Fibroblast of skin of left quadriceps (primary cell): ENCODE measurements at places on chromosomes 3 and 15.

DNA sequence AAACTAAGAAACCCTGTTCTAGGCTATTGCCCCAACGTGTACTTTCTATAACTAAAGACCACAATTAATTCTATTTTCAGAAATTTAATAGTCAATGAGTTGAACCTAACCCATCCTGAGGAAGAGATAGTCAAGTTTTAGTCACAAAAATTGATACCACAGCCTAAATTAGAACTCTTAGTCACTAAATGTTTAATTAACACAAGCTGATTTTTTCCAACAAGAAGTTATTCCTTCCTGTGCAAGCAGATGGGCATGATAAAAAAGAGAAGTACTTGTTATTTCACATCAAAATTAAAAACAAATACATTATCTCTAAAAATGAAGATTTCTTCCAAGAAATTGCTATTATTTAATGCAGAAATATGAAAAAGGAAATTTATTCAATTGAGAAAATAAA, 38.4 kb upstream of the TERB2 start:
- DNase-seq: no peak

- DNase-seq: no peak
Observed at GRCh38 chr3:44359146-44359751, 20.7 kb downstream of the TCAIM start.

DNA sequence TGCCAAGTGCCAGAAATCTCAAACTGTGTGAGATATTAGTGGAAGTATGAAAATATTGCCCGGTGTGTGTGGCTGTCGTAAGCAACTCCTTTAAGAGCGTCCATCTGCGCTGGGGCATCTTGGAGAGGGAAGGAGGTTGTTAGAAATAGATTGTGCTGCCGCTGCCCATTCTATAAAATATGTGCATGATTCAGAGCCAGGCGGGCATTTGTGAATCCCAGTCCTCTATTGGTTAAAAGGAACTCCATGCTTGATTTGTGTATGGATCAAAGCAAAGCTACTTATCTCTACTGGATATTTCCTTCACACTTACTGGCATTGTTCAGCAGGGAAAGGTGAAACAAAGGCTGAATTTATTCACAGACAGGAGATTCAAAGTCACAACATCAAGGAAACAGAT, 89.6 kb upstream of the SNRK start:
- DNase-seq: no peak

DNA sequence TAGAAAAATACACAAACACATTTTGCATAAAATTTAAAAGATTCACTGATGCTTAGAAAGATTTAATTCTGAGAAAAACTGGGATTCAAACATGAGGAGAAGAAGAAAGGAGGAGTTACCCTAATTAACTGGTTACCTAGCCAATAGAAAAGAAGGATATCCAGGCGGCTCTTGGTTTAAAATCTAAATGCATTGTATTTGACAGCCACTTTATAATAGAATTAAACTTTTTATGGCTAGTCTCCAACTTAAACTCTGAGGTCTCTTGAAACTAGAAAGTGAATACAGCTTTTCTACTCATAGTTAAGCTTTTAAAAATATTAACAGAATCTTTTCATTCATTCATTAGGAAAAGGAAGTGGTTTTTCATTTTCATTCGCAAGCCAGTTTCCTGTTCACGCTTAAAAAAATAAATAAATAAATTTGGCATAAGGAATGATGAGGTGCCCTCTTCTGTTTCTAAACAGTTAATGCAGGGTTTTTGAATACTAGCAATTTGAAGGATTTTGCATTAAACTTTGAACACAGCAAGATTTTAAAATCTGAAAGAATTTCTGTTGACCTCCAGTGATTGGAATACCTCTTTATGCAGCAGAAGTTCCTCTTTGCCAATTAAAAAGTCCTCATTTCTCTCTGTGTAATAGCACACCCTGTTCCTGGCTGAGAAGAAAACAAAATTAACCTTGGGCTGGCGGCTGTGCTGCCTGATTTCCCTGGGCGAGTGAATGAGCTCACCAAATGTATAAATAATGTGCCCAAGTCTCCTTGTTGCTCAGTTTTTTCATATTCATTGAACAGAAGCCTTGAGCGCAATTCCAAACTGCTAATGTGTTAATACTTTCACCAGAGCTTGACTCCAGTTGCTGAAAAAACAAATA, 105.1 kb downstream of the ZMAT3 start:
- DNase-seq: peak; percentile 11

- DNase-seq: no peak
Observed at GRCh38 chr3:182349951-182350517, 443.3 kb upstream of the ATP11B start.

- no peak for DNase-seq
Observed at GRCh38 chr3:173173652-173174051, 32.6 kb upstream of the SPATA16 start.

GRCh38 chr3:178088963-178089362, 447.3 kb upstream of the KCNMB2 start:
- DNase-seq: no peak

GRCh38 chr3:69650066-69650419, 89.2 kb upstream of the MITF start:
- no peak for DNase-seq

GRCh38 chr3:119604878-119605277, 7.2 kb downstream of the PLA1A start:
- DNase-seq: peak; percentile 40

DNA sequence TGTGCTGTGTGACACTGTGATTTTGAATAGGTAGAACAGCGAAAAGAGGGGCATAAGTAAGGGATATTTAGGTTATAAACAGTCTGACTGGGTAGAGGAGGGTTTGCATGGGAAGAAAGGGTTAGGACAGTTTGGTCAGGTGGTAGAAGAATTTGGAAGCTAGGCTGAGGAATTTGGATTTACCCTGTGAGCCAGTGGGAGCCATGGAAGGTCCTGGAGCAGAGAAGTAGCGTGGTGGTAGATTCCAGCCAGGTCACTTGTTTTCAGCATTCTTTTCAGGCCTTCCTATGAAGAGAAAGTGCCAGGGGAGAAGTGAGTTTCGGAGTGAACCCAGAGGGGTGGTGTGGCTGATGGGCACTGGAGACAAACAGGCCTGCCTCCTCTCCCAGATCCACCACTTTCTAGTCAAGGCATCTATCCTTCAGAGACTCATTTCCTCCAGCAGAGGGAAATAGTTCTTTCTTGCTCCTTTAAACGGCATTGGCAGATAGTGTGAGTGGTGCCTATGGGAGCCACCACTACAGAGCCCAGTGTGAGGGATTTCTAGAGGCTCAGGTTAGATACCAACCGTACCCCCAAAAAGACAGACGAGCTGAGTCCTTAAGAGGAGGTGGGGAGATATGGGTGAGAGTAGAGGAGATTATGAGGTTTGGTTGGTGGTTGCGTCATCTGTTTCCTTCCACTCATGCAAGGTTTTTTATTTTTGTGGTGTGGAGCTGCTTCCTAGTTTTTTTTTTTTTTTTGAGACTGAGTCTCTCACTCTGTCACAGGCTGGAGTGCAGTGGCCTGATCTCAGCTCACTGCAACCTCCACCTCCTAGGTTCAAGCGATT, 21.2 kb downstream of the PXK start:
- no peak for DNase-seq

- DNase-seq: peak; percentile 21
Observed at GRCh38 chr3:102129760-102130608, 280.7 kb downstream of the NFKBIZ start.

GRCh38 chr15:69316291-69316690, 17.6 kb downstream of the PAQR5 start:
- DNase-seq: no peak

DNA sequence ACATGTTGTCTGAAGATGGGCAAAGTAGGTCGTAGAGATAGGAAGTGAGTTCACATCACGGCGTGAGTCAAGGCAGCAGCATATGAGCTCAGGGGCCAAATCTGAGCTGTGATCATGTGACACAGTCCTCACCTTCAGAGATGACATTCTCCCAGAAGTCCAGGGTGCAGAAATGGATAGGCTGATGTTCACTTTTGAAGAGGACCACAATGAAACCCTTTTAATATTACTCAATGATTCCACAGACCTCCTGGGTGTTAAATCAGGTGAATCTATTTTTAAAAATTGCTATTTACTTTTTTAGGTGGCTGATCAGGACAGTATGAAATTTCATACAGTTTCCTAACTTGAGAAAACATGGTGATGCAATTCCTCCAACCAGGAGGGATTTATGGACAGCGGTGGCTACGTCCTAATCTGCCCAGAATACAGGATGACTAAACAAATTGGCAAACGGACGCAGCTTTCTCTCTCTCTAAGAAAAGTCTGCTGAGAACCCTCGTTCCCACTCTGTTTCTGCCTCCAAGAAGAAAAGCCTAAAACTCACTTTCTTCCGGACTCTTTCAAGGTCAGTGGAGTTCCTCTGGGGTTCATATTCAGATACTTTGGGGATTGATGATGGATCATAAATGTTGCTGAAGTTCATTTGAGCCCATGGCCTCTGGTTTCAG, 34.4 kb downstream of the B3GNT5 start:
- DNase-seq: peak; percentile 49

DNA sequence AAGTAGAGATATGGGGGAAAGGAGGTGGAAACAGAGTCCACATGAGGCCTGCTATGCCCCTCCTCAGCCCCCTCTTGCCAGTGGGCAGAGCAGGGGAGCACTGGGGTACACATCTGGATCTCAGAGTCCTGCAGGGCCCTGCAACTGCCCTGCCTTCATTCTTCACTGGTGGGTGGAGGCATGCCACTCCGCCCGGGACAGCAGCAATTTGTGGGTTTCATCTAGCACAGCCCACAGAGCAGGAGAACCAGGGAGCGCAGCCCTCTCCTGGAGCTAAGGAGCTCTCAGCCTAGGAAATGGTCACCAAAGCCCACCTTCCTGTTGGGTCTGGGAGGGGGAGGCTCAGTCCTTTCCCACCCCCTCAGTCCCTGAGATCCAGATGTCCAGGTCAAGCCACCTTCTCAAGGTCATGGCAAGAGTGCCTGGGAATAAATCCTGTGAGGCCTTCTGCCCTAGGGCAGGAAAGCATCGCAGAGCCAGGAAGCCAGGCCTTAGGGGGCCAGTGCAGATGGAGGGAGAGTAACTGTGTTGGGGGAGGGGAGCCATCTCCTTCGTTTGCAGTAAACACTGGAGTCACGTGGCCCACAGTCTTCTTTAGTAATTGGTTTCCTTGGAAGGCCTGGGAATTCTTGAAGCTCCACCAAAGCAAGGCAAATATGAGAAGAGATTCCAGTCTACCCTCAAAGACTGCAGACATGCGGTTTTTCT, 31.0 kb downstream of the ANP32A start:
- DNase-seq: peak; percentile 75

DNA sequence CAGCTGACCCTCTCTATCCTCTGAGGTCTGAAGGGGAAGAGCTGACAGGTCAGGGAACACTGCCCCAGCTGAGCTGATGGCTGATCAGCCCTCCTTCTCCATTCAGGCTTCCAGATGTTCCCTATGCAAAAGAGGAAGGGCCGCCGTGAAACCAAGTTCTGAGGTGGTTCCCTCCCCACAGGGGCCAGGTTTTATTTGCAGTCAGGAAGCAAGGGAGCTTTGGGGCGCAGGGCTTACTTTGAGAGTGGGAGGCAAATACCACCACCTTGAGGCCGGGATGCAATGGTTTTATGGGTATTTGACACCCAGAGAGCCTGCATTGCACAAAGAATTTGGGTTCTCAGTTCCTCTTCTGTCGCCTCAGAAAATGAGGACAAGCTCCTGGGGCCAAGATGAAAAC, 186.9 kb downstream of the ARRDC4 start:
- no peak for DNase-seq

DNA sequence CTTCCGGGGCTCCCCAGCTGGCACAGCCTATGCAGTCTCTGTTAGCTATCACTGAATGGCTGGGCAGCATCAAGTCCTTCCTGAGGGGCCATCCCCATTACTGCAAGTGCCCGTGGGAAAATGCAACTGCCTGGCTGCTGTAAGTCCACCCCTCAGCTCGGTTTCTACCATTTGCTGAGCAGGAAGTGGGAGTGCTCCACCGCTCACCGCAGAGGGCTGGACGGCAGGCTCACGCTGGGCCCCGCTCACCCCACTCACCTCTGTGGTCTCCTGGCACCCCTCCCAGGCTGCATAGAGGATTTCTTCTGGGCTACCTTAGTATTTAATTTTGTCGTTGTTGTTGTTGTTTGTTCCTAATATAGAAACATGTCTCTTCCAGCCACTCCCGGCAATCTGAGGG, 270.2 kb downstream of the PLCL2 start:
- DNase-seq: no peak

GRCh38 chr15:56099311-56099710, 105.9 kb upstream of the NEDD4 start:
- DNase-seq: no peak

GRCh38 chr15:42031198-42031915, 10.5 kb upstream of the PLA2G4E start:
- no peak for DNase-seq

DNA sequence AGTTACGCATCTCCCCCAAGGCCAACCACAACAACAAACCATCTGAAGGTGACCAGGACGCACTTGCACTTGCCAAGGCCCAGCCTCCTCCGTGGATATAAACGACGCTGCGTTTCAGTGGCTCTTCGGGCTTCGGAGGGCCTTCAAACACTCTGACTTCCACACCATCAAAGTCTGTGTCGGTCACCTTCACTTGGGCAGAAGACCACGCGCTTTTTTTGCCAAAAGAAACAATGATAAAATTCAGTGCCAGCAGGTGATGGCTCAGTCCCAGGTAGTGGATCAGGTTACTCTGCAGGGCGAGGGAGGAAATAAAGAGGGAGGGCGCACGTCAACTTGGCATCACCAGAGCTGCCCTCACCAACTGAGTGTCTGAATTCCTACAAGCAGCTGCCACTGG, 63.0 kb downstream of the NCEH1 start:
- DNase-seq: no peak

DNA sequence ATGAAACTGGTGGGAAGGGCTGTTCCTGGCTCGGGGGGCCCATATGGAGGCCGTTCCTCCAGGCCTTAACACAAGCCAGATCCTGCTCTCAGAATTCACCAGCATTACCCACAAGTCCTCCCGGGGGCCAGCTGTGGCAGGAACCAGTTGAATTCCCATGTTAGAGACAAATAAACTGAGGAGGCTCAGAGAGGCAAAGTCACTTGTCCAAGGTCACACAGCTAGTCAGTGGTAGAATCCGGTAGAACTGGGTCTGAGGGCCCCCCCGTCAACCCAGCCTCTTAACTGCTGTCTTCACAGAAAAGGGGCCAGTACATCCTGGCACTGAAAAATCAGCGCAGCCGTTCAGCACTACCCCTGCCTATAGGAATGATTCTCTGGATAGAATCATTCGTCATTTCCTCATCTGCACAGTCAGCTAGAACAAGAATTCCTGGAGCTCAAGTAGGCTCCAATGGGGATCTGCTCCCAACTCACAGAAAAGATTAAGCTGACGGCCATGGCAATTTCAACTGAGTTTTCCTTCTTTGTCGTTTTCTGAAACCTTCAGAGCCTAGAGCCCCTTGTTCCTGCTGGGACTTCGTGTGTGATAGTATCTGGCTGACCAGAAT, 12.2 kb upstream of the TSEN2 start:
- DNase-seq: no peak

- no peak for DNase-seq
Observed at GRCh38 chr3:16533928-16534574, 20.6 kb upstream of the RFTN1 start.

- DNase-seq: no peak
Observed at GRCh38 chr15:93985925-93986324, 245.4 kb upstream of the MCTP2 start.

GRCh38 chr15:36468746-36469145, 110.7 kb upstream of the CDIN1 start:
- DNase-seq: peak; percentile 86

GRCh38 chr3:178352326-178353005, 183.8 kb upstream of the KCNMB2 start:
- peak; percentile 86 for DNase-seq

- peak; percentile 9 for DNase-seq
Observed at GRCh38 chr3:29555590-29555989, 274.7 kb downstream of the RBMS3 start.

GRCh38 chr15:78018946-78019644, 58.4 kb downstream of the TBC1D2B start:
- DNase-seq: no peak

GRCh38 chr3:171933441-171933840, 90.3 kb downstream of the TMEM212 start:
- no peak for DNase-seq
